ENCODE measurements at places on chromosomes 2 and 18. TPM values are rescaled to one million over a fixed set of nuclear protein-coding genes. Genes with fewer than 3 reads are reported as not detected.

SIX2 gene
- not detected for polyA plus RNA-seq

ARHGAP25 gene
- polyA plus RNA-seq = 2.9 TPM

GCA gene
- 14.8 TPM for polyA plus RNA-seq

SFTPB gene
- polyA plus RNA-seq = not detected

FAM237A gene
- polyA plus RNA-seq = not detected

CHAC2 gene
- 2.9 TPM for polyA plus RNA-seq

PLCD4 gene
- polyA plus RNA-seq = 26.0 TPM

SPR gene
- not detected for polyA plus RNA-seq

SERPINB3 gene
- polyA plus RNA-seq = not detected

SPP2 gene
- polyA plus RNA-seq = not detected

TMEM17 gene
- 2.6 TPM for polyA plus RNA-seq

ANAPC1 gene
- polyA plus RNA-seq = 20.4 TPM

MC2R gene
- 0.12 TPM for polyA plus RNA-seq

CDKL4 gene
- not detected for polyA plus RNA-seq

FAM124B gene
- 7.1 TPM for polyA plus RNA-seq

BCL11A gene
- 59.4 TPM for polyA plus RNA-seq

CHPF gene
- 33.4 TPM for polyA plus RNA-seq

EHD3 gene
- polyA plus RNA-seq = 3.6 TPM

TFCP2L1 gene
- polyA plus RNA-seq = 2.1 TPM

UGT1A9 gene
- not detected for polyA plus RNA-seq

FER1L5 gene
- 0.35 TPM for polyA plus RNA-seq

LBX2 gene
- polyA plus RNA-seq = not detected

WDR35 gene
- 22.4 TPM for polyA plus RNA-seq

EPHA4 gene
- 18.6 TPM for polyA plus RNA-seq

PDE11A gene
- polyA plus RNA-seq = 1.2 TPM

PRKAG3 gene
- polyA plus RNA-seq = not detected

RETREG2 gene
- not detected for polyA plus RNA-seq

MLPH gene
- 0.48 TPM for polyA plus RNA-seq

IL1F10 gene
- polyA plus RNA-seq = not detected

ARL4C gene
- 4.4 TPM for polyA plus RNA-seq

ANKRD29 gene
- polyA plus RNA-seq = 6.4 TPM

SNORC gene
- polyA plus RNA-seq = 2.1 TPM

CDH2 gene
- not detected for polyA plus RNA-seq

NDC80 gene
- polyA plus RNA-seq = 6.5 TPM

PAX8 gene
- 18.1 TPM for polyA plus RNA-seq

CDK15 gene
- polyA plus RNA-seq = 1.7 TPM

LRP1B gene
- 3.3 TPM for polyA plus RNA-seq

FBXO15 gene
- polyA plus RNA-seq = not detected

PPP1CB gene
- polyA plus RNA-seq = 2,662 TPM

CCDC102B gene
- polyA plus RNA-seq = 14.9 TPM

DSG4 gene
- polyA plus RNA-seq = not detected

PDIA6 gene
- polyA plus RNA-seq = 123 TPM

HOXD13 gene
- 0.70 TPM for polyA plus RNA-seq

LCLAT1 gene
- polyA plus RNA-seq = not detected

TUBB8B gene
- not detected for polyA plus RNA-seq

CRACDL gene
- polyA plus RNA-seq = 0.92 TPM

TLX2 gene
- not detected for polyA plus RNA-seq

FHOD3 gene
- polyA plus RNA-seq = 34.7 TPM

UGT1A4 gene
- polyA plus RNA-seq = not detected
